ENCODE measurements at places on chromosomes 11 and 22.

DNA sequence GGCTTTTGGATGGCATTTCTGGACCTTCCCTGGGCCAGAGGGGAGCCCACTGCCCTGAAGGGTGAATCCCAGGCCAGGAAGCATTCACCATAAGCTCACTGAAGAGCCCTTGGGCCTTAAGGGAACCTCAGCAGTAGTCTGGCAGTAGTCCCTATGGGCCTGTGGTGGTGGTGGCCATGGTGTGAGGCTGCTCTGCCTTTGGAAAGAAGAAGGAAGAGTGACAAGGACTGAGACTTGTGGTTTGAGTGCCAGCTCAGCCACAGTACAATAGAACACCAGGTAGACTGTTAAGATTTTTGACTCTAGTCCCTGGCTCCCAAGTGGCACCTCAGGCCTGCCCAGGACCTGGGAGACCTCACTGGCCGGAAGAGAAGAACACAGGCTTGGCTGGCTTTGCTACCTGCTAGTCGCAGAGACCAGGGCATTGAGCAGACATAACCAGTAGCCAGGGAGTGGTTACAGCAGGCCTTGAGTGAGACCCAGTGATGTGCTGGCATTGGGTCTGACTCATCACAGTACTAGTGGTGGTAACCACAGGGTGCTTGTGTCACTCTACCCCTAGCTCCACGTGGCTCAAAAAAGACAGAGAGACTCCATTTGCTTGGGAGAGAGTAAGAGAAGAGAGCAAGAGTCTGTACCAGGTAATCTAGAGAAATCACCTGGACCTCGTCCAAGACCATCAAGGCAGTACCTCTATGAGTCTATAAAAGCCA lies 259.8 kb upstream of the BLID start:
- DNase-seq = no peak

DNA sequence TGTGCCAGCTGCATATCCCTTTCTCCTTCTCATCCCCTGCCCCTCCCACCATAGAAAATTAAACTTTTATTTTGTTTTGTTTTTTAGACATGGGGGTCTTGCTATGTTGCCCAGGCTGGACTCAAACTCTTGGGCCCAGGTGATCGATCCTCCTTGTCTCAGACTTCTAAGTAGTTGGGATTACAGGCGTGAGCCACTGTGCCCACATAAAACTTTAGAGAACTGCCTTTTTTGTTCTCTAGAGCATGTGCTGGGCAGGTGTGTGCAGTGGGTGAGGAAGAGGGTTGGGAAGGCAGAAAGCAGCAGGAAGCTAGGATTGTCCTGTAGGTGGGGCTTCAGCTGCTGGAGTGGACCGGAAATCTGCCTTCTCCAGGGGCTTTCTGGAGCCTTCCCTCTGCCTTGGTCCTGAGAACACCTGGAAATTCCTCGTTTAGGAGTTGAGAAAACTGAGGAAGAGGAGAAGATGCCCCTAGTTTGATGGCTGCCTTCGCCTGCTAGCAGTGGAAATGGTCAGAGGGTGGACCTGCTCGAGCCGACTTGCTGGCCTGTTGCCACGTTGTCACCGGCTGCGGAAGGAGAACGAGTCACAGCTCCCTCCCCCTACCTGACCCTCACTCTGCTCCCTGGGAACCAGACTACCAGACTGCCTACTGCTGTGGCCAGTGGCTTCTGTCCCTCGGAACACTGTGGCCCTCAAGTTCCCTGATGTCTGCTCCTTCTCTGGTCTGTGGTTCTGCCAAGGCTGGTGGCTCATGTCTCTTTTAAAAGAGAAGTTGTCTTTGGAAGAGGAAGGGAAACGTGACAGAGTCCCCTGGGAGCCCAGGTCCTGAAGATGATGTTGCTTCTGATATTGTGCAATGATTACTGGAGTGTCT lies 4.0 kb downstream of the ST14 start:
- no peak for DNase-seq

DNA sequence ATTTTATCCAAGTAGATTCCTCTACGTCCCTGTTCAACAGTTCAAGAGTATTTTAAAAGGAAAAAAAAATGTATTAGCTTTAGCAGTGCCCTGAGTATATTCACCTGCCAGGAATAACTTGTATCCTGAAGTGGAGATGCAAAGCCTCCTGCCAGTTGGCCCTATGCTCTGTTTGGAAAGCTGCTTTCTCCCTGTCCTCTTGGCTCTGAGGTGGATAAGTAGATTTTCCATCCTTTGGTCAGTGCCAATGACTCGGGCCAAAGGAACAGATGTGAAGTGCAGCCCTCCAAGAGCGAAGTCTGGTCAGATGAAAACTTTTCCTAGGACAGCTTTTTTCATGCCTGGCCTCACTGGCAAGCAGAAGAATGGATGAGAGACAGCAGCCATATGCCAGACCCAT lies 839.9 kb upstream of the TENM4 start:
- no peak for DNase-seq

DNA sequence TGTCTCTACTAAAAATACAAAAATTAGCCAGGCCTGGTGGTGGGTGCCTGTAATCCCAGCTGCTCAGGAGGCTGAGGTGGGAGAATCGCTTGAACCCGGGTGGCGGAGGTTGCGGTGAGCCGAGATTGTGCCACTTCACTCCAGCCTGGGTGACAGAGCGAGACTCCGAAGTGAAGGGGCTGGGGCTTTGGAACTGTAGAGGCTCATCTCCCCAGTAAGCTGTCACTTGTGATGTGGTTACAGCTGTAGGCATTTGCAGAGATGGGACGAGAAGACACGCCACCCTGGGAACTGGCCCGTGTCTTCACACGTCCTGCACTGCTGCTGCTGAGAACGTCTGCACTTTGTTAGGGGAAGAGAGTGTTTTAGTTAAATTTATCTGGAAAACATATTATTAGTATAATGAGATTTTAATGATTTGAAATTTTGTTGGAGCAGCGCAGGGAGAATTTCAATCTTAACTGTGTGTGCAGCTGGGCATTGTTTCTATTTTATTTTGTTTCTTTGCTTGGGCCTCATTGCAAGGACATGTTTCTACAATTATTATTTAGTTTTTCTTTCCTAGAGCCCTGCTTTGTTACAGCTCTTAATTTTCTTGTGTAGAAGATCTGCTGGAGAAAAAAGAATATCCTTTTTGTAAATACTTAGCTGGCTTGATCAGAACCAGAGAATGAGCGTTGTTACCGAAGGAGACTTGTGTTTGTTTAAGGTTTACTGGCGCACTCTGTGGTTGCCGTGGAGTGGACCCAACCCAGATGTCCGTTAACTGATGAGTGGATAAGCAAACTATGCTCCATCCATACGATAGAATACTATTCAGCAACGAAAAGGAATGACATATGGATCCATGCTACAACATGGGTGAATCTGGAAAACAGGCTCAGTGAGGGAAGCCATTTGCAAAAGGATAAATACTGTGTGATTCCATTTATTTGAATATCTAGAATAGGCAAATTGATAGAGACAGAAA lies 18.4 kb downstream of the PARVB start:
- DNase-seq = no peak

DNA sequence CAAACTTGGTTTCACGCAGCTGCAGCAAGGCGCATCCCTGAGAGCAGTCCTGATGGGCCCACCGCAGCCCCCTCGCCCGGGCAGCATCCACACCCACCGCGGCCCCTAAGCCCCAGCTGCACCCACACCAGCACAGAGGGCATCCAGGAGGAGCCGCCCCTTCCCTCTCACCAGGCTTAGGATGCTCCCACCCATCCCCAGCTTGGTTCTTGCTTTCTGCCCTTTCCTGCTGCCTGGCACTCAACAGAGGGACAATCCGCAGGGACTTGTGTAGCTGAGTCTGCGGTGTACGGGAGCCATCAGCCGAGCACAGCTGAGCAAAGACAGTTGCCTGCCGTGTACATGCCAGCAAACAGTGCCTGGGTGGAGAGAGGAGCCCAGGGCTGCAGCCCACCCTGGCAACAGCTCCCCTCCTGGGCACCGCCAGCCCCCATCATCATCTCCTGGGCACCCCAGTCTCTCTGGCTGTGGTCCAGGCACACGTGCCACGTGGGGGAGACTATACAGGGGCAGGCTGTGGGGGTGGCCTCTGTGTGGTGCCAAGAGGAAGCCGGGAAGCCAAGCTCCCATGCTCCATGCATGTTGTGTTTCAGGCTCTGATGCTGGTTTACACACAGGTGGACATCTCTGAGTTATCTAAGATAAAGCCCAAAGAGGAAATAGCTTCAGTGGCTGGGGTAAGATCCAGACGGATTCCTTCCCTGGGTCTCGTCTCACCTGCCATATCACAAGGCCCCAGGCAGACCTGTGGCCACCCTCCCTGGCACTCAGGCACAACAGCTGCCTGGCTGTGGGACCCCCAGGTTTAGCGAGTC lies 36.0 kb upstream of the GNB1L start:
- no peak for DNase-seq

DNA sequence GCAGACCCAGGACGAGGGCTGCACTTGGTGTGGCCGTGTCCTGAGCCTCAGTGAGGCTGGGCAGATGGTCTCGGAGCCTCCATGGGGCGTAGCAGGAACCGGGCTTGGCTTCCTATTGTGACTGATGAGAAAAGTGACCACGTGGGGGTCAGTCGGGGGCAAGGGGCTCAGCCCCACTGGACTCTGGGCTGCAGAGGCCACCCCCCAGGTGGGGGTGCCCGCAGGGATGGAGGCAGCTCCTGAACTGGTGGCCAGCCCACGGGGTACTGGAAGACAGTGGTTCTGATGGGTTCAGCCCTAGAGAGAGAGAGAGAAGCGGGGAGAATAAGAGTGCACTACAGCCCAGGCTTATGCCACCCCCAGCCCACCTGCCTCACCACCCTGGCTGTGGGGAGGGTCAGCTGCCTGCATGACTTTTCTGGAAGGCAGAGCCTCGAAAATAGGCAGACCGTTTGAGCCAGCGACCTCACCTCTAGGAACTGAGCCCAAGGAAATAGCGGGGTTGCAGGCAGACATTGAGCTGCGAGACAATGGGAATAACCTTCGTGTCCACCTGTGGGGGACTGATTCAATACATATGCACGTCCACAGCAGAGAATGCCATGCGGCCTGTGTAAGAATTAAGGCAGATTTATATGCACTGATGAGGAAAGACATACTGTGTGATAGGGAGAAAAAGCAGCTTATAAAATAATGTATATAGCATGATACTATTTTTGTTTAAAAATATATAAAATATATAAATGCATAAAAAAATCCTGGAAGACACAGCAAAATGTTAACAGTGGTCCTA lies 11.5 kb downstream of the CABP7 start:
- no peak for DNase-seq

- no peak for DNase-seq
These were observed 666 bp downstream of the NELL1 start for GRCh38 chr11:20669820-20670684.

DNA sequence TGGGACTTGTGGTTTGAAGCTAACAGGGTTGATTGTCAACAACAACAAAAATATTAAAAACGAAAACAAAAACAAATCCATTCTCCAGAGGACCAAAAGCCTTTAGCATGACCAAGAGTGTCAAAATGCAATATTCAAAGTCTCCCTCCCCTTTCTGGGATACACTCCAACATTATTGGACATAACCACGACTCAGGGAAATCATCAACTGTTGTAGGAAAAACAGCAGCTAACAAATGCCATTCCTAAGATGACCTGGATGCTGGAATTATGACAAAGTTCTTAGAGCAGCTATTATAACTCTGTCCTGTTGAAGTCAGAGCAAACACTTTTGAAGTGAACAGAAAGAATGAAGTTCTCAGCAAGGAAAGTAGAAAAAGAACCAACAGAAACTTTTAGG lies 143.0 kb downstream of the TMEM135 start:
- DNase-seq = no peak

- DNase-seq = no peak
These were observed 12.8 kb upstream of the TPCN2 start for GRCh38 chr11:69035946-69036340.

DNA sequence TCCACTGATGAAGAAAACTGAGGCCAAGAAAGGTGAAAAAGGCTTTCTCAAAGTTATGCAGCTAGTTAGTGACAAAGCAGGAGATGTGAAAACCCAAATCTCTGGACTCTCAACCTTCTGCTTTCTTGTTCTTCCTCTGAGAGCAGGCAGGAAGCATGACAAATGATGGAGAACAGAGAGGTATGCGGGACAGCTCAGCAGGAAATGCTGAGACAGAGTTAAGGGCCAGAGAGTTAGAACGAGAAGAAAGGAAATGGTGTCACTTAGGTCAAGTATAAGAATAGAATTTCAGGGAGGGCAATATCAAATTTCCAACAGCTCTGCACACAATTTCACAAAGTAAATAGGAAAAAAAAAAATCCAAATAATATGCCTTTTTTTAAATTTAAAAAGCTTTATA lies 67.6 kb upstream of the ARHGAP42 start:
- no peak for DNase-seq

DNA sequence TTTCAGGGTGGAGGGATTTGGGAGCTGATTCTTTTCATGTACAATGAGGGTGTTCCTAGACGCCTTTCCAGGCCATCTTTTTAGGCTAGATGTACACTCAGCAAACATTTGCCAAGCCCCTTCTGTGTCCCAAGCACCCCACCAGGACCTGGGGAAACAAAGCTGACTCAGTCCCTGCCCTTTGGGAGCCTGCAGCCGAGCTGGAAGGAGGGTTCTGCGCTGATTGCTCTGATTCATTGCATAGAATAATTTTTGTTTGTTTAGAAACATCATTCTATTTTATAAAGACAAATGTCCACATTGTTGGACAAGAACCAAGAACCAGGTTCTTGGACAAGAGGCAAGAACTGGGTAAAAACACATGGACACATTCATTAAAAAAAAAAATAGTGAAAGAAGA lies 16.7 kb downstream of the TP53AIP1 start:
- no peak for DNase-seq

GRCh38 chr22:28009272-28009827 lies 90.3 kb upstream of the PITPNB start:
- peak; percentile 8 for DNase-seq

DNA sequence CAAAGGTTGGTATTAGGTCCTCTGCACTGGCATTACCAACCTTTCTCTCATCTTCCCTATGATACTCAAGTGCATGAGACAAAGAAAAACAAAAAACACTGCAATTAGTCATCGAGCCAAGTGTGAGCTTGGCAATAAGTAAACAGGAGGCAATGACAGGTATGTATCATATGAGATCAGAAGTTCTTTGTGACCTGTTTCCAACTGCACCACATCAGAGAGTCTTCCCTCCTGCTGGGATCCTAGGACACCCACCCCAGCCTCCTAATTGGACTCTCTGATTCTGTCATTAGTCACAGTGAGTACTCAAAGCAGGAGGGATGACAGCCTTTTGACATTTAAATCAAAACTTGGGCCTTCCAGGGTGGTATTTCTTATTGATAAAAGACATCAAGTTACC lies 7.8 kb upstream of the JAML start:
- no peak for DNase-seq

- no peak for DNase-seq
These were observed 758 bp downstream of the LDLRAD3 start for GRCh38 chr11:35944503-35945136.

DNA sequence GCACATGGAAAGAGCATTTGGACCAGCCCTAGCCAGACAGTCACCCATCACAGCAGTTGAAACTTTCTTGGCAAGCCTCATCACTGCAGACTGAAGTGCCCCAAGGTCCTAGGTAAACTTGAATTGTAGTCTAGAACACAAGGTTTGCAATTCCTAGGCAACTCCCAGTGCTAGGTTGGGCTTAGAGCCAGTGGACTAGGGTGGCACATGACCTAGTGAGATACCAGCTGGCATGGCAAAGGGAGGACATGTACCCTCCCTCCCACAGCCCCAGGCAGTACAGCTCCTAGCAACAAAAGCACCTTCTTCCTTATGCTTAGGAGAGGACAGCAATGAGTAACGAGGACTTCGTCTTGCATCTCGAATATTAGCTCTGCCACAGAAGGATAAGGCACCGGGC lies 889.5 kb downstream of the JRKL start:
- DNase-seq = no peak

All from bone marrow (tissue), 2 donors.